ENCODE measurements at places on chromosomes 12 and 14.

DNA sequence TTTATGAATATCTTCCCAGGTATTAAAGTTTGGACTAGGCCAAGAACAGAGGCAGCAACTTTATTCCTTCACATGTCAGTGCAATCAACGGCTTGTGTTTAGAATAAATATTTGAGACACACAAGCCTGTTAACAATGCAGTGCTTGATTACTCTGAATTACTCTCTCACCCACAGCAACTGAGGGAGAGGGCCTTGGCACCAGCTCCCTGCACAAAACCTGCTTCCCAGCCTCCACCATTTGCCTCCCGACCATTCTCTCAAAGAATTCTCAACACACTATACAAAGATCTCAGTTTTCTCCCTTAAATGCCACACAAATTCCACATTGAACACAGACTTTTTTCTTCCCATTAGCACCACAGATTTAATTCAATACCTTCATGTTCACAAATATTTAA is 77.0 kb downstream of the STON2 start:
- DNase-seq = no peak

- DNase-seq = no peak
These were observed 1.8 kb upstream of the BMAL2 start for GRCh38 chr12:27330846-27331245.

DNA sequence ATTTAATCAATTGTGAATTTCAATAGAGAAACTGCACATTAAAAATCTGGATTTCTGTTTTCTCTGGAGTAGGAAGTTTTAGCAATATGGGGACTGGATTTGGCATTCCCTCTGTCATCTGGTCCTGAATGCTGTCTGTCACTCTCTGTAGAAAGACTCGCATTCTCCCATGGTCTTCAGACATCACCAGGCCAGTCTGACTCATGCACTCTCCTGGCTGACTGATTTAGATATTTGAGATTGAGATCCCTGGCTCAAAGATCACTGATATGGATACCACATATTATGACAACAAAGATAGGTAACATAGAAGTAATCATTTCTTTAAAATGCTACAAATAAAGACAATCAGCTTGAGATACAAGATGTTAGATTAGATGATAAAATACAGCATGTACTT is 524.5 kb downstream of the GALC start:
- no peak for DNase-seq

GRCh38 chr12:107486140-107486892 is 199.3 kb upstream of the PWP1 start:
- DNase-seq = no peak

DNA sequence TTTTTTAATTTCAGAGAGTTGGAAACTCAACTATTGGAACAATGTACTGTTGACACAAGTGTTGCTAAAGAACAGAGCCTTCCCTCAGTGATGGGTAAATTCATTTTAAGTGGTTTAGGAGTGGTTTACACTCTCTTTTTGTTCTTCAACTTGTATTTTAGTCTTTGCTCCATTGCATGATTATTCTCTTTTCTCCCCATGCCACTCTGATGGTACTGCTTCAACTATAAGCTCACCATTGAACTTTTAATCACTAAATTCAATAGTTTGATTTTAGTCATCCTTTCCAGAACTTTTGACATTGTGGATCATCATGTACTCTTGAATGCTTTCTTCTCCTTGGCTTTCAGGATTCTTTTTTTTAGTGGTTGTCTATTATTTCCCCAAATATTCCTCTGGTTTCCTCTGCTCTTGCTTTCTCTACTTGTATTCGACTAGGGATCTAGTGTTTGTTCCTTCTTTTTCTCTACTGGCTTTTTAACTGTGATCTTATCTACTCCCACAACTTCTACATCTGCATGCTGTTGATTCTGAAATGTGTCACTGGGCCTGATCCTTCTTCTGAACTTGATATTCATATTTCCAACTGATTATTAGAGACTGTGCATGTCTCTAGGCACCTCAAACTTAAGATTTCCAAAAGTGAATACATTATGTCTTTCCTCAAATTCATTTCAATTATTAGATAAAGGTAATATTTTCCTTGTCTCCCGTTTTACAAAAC is 15.4 kb downstream of the ACTR10 start:
- no peak for DNase-seq

GRCh38 chr12:14408208-14408607 is 42.7 kb downstream of the ATF7IP start:
- no peak for DNase-seq

DNA sequence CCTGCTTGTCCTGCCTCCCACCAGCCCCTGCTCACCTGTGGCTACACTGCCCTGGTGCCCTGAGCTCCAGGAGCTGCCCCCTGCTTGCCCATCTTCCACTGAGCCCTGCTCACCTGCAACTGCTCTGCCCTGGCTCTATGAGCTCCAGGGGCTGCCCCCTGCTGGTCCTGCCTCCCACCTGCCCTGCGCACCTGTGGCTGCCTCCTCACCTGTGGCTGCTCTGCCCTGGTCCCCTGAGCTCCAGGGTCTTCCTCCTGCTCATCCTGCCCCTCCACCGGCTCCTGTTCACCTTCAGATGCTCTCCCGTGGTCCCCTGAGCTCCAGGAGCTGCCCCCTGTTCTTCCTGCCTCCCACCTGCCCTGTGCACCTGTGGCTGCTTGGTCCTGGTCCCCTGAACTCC is 247.6 kb downstream of the TMEM121 start:
- DNase-seq = no peak

DNA sequence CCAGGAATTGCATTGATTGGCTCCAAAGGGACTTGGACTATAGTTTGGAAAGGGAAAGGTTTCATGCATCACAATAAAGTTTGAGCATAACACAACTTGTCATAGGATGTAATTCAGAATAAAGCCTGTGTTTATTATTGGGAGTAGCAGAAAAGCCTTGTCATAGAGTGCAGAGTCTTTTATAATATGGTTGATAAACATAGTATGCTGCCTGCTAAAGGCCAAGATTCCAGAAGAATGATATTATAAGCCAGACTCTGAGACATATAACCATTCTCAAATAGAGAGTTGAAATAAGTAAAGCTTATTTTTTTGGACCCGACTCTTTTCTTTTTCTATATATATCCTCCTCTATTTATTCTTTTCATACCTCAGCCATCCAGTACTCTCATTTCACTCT is 207.3 kb downstream of the LRIG3 start:
- DNase-seq = no peak

- no peak for DNase-seq
These were observed 86.9 kb downstream of the TPH2 start for GRCh38 chr12:72025524-72025923.

DNA sequence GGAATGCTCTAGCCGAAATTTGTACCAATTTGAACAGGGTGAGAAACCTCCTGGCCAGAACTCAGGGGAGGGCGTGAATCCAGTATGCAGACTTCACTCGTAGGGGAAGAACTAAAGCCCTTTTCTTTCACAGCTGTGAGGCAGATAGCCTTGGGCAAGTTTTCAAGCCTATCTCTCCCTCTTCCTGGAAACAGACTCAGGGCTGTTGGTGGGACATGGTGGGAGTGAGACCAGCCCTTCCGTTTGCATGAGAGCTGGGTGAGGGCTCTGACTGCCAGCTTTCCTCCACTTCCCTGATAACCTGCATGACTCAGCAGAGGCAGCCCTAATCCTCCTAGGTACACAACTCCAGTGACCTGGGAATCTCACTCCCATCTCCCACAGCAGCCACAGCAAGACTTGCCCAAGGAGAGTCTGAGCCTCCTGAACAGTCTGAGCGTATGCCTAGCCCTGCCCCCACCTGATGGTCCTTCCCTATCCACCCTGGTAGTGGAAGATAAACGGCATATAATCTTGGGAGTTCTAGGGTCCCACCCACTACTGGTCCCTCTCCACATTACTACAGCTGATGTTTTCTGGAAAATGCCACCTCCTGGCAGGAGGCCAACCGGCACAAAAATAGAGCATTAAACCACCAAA is 170.1 kb upstream of the AMIGO2 start:
- DNase-seq = no peak

DNA sequence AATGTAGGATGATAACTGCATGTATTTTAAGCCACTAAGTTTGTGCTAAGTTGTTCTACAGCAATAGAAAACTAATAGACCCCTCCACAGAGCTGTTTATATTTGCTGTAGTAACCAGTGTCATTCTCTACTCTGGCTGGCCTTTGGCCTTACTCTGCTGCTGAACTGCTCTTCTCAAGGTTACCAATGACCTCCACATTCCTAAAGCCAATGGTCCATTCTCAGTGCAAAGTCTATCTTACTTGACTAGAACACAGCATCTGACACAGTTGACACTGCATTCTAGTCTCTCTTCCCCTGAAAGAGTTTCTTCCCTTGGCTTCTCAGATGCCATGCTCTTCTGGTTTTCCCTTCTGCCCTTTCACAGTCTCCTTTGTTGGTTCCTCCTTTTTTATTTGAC is 154.8 kb upstream of the CRY1 start:
- no peak for DNase-seq

DNA sequence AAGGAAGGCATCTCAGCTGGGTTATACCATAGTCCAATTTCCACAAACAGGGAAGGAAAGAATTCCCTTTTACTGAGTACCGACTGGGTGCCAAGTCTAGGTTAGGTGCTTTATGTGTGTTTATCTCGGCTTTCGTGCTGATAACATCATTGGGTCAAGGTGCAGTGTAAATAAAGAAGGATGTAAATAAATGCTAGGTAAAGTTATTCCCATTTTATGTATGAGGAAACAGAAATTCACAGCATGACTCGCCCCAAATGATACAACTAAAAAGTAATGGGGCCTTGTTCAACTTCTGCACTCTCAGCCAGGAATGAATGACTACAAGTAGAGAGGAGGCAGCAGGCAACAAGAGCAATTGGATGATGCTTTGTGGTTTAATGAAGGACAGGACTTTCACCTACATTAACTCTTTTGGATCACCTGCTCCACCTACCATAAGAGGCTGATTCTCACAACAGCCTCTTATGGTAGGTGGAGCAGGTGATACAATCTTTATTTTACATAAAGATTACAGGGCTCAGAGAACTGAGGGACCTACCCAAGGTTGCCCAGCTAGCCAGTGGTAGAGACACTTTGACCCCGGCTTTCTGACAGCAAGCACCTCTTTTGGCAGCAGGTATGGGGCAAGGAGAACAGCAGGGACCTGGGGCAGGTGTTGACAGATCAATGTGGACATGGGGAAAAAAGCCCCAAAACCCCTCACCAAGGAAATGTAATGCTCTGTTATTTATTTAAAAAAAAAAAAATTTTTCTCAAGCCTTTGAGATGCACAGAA is 213.4 kb upstream of the NUDT4 start:
- DNase-seq = no peak

DNA sequence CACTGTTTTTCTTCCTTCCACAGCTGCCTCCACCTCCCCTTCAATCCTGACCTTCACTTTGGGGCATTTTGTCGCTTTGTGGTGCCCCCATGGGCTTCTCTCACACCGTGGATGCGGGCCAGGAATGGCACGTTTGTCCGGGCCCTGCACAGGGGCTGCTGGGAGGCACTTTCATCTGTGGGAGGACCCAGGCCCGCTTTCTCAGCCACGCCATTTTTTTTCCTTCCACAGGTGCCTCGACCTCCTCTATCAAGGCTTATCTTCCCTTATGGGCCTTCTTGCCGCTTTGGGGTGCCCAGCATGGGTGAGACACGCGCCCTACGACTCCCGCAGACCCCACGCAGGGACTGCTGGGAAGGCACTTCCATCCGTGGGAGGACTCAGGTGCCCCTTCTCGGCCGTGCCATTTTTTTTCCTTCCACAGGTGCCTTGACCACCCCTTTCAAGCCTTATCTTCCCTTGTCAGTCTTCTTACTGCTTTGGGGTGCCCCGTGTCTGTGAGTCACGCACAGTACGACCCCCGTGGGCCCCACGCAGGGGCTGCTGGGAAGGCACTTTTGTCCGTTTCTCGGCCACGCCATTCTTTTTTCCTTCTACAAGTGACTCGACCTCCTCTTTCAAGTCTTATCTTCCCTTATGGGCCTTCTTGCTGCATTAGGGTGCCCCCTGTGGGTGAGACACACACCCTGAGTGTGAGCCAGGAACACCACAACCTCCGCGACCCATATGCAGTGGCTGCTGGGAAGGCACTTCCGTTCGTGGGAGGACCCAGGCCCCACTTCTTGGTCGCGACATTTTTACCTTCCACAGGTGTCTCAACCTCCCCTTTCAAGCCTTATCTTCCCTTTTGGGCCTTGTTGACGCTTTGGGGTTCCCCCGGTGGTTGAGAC is 270.7 kb downstream of the ALG10 start:
- no peak for DNase-seq

DNA sequence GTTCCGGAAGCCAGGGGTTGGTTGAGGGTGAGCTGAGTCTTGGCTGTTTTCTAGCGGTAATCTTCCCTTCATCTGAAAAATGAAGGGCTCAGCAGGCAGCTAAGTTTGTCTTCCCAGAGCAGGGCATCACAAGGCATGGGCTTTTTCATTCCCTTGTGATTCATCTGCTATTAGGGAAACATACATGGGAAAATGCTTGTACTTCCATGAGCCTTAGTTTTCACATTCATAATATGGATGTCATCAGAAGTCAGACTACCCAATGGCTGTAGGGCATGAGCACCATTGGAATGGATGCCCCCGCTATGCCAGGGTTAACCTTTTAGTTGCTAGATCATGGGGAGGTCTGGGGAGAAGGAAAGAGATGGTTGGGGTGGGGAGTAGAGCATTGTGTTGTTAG is 18.7 kb downstream of the HELB start:
- DNase-seq = no peak

- DNase-seq = no peak
These were observed 39.3 kb downstream of the TMEM120B start for GRCh38 chr12:121751749-121752351.

DNA sequence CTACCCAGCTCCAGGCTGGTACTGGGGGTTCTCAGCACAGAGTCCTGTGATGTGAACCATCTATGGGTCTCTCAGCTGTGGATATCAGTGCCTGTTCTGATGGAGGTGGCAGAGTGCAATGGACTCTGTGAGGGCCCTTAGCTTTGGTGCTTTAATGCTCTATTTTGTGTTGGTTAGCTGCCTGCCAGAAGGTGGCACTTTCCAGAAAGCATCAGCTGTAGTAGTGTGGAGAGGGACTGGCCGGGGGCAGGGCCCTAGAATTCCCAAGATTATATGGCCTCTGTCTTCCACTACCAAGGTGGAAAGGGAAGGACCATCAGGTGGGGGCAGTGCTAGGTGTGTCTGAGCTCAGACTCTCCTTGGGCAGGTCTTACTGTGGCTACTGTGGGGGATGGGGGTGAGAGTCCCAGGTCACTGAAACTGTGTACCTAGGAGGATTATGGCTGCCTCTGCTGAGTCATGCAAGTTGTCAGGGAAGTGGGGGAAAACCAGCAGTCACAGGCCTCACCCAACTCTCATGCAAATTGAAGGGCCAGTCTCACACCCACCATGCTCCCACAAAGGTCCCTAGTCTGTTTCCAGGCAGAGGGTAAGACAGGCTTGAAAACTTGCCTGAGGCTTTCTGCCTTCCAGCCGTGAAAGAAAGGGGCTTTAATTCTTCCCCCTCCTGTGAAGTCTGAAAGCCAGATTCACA is 878.1 kb downstream of the C12orf50 start:
- DNase-seq = no peak

- no peak for DNase-seq
These were observed 106.4 kb downstream of the SLC25A47 start for GRCh38 chr14:100429537-100429936.

All from forelimb muscle (tissue), 1 donor.